ENCODE measurements at places on chromosomes 3 and 15.

GRCh38 chr3:38207254-38208003 is 42.1 kb downstream of the OXSR1 start:
- DNase-seq: no peak

DNA sequence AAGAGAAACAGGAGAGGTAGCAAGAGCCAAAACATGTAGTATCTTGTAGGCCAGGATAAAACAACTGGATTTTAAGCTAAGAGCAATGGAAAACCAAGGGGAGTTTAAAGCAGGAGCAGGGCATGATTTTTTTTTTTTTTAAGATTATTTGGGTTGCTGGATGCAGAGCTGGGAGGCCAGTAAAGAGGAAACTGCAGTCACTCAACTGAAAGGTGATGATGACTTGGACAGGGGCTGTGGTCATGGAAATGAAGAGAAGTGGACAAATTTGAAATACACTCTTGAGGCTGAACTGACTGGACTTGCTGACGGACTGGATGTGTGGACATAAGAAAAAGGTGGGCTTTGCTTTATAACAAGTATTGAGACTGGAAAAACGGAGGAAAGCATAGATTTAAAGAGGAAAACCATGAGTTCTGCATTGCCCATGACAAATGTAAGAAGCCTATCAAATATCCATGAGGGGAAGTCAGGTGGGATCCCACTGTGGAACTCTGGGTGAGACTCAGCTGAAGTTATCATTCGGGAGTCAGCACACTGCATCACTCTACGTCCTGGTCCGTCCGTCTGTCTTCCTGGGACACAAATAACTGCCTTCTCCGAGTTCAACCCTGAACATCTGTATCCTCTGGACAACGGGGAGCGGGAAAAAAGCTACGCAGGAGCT is 688 bp downstream of the XPC start:
- no peak for DNase-seq

DNA sequence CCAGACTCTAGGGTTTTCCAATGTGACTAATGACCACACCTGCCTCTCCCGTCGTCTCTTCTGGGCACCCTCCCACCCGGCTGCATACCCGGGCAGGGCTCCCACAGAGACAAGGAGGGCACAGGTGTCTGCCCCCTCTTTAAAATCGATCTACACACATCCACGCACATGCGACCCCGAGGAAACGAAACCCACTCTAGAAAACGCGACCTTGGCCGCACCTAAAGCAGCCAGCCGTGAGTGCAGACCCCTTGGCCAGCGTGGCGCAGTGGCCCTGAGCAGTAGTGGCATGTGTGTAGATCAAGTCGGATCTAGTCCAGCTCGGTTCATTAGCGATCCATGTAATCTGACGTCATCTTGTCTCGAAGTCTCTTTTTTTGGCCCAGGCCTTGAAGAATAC is 151.8 kb downstream of the NSMCE3 start:
- DNase-seq: no peak

DNA sequence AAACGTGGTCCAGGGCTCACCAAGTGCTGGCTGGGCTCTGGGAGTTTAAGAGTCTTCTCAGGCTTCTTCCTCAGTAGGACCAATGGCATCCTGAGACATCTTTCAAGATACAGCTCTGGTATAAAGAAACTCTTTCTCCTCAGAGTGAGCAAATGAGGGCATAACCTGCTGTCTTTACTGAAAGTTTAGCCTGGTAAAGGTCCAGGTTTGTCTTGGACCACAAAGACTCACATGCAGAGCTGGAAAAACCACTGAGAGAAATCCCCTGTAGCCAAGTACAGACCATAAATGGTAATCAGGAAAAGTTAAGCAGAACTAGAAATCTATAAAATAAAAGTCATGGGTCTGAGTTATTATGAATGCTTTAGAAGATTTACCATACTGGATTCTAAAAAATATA is 23.1 kb downstream of the CD47 start:
- no peak for DNase-seq

All from dermis blood vessel endothelial cell (primary cell).